AG10803 (cell line): ENCODE measurements at places on chromosomes 4 and X.

GRCh38 chr4:122584519-122584918, 36.3 kb downstream of the IL21 start:
- DNase-seq, result peak; percentile 84

DNA sequence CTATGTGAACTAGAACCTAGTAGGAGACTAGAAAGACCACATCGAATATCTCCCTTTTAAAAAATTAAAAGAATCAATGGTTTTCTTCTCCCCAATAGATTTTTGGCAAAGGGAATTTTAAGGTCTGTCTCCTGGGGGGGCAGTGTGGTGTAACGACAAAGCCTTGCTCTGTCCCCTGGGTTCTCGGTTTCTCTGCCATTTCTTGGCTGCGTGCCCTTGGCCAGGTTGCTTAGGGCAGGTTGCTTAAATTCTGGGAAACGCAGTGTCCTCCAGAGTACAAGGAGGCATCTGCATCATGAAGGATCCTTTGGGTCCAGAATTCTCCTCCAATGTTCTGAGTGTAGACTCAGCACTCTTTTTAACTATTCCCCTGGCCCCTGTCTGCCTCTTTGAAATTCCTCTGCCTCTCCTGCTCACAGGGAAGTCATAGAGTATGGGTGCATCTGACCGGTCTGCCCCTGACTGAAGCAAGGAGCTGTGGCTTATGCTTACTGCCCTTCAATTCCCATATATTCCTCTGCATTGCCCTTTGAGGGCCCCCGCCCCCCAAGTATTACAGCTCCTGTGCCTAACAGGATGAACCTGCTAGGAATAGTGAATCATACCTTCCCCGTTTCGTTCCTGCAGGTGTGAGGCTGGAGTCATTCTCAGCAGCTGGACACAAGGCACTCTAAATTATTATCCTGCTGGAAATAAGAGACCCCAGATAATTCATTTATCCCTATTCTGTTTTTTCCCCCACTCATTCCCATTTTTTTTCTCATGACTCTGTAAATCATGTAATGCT, 2.2 kb downstream of the KIT start:
- no peak for DNase-seq

DNA sequence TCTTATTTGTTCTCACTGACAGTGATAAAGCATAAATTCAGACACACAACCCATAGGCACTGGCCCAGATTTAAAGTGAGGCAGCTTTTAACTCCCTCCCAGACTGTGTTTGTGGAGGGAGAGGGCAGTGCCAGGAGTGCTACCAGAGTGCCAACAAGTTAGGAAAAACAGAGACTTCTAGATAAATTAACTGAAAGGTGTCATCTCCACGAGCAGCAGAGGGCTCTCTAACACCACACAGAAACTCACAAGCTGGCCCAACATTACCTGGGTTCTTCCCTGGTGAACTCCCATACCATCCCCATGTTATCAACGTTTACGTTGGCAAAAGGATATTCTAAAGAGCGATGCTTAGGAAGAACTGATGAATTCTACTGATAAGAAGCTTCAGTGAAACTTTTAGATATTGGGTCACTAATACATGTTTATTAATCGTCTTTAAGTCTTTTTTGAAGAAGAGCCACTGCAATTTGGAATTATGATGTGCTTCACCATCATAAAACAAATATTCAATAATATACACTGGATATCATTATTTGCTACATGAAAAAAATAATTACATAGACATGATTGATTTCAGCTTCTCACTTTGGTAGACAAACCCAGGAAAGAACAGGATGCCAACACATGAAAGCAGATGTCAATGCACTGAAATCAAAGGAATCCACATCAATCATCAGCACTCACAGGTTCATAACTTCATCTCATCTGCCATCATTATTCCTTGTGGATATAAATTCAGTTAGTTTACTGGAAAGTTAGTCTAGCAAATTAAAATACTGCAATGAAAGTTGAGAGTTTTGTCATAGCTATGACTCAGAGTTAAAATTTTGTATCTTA, 121.2 kb upstream of the NAP1L5 start:
- DNase-seq, result peak; percentile 44

GRCh38 chr4:71290476-71290875, 48.3 kb upstream of the SLC4A4 start:
- peak; percentile 13 for DNase-seq

DNA sequence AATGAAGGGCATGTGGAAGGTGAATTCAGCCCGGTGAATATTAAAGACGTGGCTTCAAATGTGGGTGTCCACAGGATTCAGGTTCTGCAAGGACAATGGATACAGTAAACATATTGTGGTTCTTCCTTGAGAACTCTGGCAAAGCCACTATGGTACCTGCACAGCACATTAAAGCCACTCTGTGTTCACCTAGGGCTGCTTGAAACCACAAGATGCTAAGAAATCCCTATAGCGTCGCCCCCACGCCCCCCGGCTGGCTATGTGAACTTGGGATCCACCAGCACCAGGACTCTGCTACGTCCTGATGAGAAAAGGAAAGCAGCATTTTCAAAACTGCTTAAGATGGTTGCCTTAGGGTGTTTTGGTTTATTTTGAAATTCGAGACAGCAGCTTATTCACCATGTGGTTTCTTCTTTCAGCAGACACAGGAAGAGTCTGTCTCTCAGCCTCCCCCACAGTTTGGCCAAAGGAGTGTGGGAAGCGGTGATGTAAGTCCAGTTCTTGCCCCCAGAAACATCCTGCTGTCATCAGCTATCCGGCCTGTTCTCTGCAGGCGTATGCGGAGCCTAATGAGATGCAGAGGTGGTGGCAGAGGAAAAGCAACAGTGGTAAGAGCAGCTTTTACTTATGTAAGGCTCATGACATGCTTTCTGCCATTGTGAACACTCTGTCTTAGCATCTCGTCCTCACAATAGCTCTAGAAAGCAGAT, 111.5 kb downstream of the AFAP1 start:
- DNase-seq, result peak; percentile 100
